ENCODE measurements at places on chromosomes 4 and X. TPM values are rescaled to one million over a fixed set of nuclear protein-coding genes. Genes with fewer than 3 reads are reported as not detected.

- H3K4me1 ChIP-seq: no peaks in the 10 kb centered on the region
- no peaks in the 10 kb centered on the region for H3K36me3 ChIP-seq
- no peak overlapping the region for H3K27ac ChIP-seq
- no peak overlapping the region for H3K4me3 ChIP-seq
- H3K27me3 ChIP-seq: no peaks in the 10 kb centered on the region
These were observed 529.2 kb downstream of the RAPGEF2 start for GRCh38 chr4:159632031-159632430.

- no peak overlapping the region for H3K27ac ChIP-seq
- DNase-seq: no peak
- no peak overlapping the region for H3K4me3 ChIP-seq
- no peaks in the 10 kb centered on the region for H3K27me3 ChIP-seq
- no peaks in the 10 kb centered on the region for H3K4me1 ChIP-seq
- peaks cover 4% of the 10 kb centered on the region for H3K36me3 ChIP-seq
These were observed 92.5 kb downstream of the FBXL5 start for GRCh38 chr4:15562623-15563022.

- peak overlapping the region; percentile 21 for H3K4me3 ChIP-seq
- H3K4me1 ChIP-seq: peaks cover 15% of the 10 kb centered on the region
- no peaks in the 10 kb centered on the region for H3K36me3 ChIP-seq
- no peak overlapping the region for H3K27ac ChIP-seq
- H3K27me3 ChIP-seq: no peaks in the 10 kb centered on the region
These were observed 177.1 kb upstream of the LCORL start for GRCh38 chr4:18198653-18199052.

- no peaks in the 10 kb centered on the region for H3K36me3 ChIP-seq
- DNase-seq: no peak
- no peak overlapping the region for H3K4me3 ChIP-seq
- no peaks in the 10 kb centered on the region for H3K4me1 ChIP-seq
- H3K27ac ChIP-seq: no peak overlapping the region
These were observed 126.8 kb downstream of the RTL3 start for GRCh38 chrX:78532363-78532762.

DNA sequence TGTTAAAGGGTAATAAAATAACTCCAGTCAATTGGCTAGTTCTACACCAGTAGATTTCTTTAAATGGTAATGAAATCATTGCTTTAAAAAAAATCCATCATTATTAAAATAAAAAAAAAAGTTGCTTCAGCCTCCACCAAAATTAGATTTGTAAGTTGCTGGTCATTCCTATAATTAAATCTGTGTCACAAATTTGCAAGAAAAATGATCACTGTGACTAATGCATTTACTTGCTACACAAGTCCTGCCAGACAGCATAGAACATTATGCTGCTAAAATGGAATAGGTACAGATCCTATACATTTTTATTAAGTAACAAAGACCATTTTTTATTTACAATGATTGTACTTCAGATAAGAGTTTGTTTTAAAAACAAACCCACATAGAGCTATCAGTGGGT, 85.8 kb downstream of the SLC10A7 start:
- no peak for DNase-seq
- no peak overlapping the region for H3K27ac ChIP-seq
- no peak overlapping the region for H3K4me3 ChIP-seq
- no peaks in the 10 kb centered on the region for H3K36me3 ChIP-seq

DNA sequence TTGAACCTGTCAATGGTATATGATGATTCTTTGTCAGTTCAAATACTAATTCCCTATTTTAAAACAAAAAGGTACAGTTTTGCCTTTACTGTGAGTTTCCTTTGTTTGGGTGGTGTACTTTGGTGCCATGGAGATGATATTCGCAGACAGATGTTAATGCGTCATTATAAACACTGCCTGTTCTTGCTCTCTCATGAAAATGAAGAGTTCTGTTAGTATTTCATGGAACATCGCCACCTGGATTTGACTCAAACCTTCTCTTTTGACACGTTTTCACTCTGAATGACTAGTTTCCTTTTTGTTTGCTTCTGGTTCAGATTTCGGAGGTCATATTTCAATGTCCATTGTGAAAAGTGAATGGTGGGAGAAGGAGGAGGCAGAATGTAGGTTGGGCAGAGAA, 6.9 kb upstream of the CTSO start:
- no peak for DNase-seq
- H3K27me3 ChIP-seq: no peaks in the 10 kb centered on the region
- H3K4me3 ChIP-seq: no peak overlapping the region
- no peaks in the 10 kb centered on the region for H3K4me1 ChIP-seq

- no peaks in the 10 kb centered on the region for H3K4me1 ChIP-seq
- no peak overlapping the region for H3K27ac ChIP-seq
- H3K4me3 ChIP-seq: no peak overlapping the region
- no peaks in the 10 kb centered on the region for H3K36me3 ChIP-seq
These were observed 165.4 kb upstream of the MAD2L1 start for GRCh38 chr4:120232050-120232449.

- H3K27ac ChIP-seq: no peak overlapping the region
- no peak overlapping the region for H3K4me3 ChIP-seq
- H3K27me3 ChIP-seq: no peaks in the 10 kb centered on the region
- DNase-seq: no peak
These were observed 492.2 kb upstream of the AADAT start for GRCh38 chr4:170581969-170582368.

- no peaks in the 10 kb centered on the region for H3K36me3 ChIP-seq
- no peak overlapping the region for H3K27ac ChIP-seq
- H3K4me3 ChIP-seq: no peak overlapping the region
- H3K27me3 ChIP-seq: no peaks in the 10 kb centered on the region
- DNase-seq: peak; percentile 55
- no peaks in the 10 kb centered on the region for H3K4me1 ChIP-seq
These were observed 18.8 kb downstream of the ATP1B4 start for GRCh38 chrX:120380699-120381098.

- no peak overlapping the region for H3K27ac ChIP-seq
- H3K27me3 ChIP-seq: no peaks in the 10 kb centered on the region
- no peak overlapping the region for H3K4me3 ChIP-seq
- peak; percentile 68 for DNase-seq
- no peaks in the 10 kb centered on the region for H3K4me1 ChIP-seq
These were observed 94.0 kb downstream of the AFAP1 start for GRCh38 chr4:7845493-7846128.

DNA sequence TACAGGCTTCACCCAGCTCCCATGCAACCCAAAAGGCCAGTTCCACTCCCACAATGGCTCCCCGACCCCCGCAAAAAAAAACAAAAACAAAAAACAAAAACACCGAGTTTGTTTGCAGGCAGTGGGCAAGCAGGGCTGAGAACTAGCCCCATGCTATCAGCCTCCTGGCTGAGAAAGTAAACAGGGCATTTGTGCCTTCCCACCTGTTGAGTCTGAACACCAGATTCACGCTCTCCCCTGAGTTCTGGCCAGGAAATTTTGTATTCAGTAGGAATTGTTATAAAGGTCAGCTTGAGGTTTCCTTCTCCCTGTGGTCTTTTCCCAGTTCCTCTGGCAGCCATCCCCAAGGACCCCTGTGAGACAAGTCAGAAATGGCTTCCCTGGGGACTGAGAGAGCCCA, 1066.5 kb downstream of the GLUD2 start:
- H3K27me3 ChIP-seq: no peaks in the 10 kb centered on the region
- no peaks in the 10 kb centered on the region for H3K36me3 ChIP-seq
- H3K27ac ChIP-seq: no peak overlapping the region
- no peaks in the 10 kb centered on the region for H3K4me1 ChIP-seq
- no peak overlapping the region for H3K4me3 ChIP-seq

- H3K4me1 ChIP-seq: no peaks in the 10 kb centered on the region
- no peak for DNase-seq
- H3K36me3 ChIP-seq: no peaks in the 10 kb centered on the region
- H3K27ac ChIP-seq: no peak overlapping the region
These were observed 19.3 kb upstream of the CLNK start for GRCh38 chr4:10703766-10704429.

GRCh38 chrX:17629519-17629918, 107.8 kb upstream of the SCML1 start:
- H3K4me3 ChIP-seq: no peak overlapping the region
- no peak overlapping the region for H3K27ac ChIP-seq
- no peak for DNase-seq
- no peaks in the 10 kb centered on the region for H3K36me3 ChIP-seq
- no peaks in the 10 kb centered on the region for H3K27me3 ChIP-seq
- H3K4me1 ChIP-seq: no peaks in the 10 kb centered on the region

DNA sequence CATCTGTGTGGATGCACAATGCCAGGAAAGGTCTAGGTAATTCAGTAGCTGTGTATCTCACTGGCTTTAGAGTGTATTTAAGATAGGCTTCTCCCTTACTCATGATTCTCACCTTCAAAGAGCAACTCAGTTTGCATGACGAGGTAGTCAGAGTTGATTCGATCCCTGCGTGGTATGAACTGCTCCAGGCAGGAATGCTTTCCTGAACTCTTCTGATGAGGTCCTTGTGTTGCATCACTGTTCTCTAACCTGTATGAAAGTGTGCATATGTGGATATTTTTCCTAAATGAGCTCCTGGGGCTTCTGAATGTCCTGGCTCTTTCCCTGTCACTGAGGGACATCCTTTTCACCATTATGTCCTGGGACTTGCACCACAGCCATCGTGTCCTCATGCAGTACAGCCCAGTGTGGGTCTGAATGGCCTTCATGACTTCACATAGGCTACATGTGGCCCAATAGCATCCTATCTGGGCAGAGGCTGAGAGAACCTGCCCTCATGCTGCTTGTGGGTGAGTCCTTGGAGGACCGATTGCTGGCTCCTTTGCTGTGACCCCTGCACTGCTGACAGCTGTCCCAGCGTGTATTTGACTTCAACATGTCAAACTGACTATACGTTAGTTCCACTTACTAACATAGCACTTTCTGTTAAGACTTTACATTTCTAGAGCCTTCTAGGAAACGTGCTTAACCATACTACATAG, 65.3 kb upstream of the WDR1 start:
- DNase-seq: no peak
- H3K27ac ChIP-seq: no peak overlapping the region
- H3K27me3 ChIP-seq: no peaks in the 10 kb centered on the region
- peaks cover 7% of the 10 kb centered on the region for H3K4me1 ChIP-seq
- no peak overlapping the region for H3K4me3 ChIP-seq

DNA sequence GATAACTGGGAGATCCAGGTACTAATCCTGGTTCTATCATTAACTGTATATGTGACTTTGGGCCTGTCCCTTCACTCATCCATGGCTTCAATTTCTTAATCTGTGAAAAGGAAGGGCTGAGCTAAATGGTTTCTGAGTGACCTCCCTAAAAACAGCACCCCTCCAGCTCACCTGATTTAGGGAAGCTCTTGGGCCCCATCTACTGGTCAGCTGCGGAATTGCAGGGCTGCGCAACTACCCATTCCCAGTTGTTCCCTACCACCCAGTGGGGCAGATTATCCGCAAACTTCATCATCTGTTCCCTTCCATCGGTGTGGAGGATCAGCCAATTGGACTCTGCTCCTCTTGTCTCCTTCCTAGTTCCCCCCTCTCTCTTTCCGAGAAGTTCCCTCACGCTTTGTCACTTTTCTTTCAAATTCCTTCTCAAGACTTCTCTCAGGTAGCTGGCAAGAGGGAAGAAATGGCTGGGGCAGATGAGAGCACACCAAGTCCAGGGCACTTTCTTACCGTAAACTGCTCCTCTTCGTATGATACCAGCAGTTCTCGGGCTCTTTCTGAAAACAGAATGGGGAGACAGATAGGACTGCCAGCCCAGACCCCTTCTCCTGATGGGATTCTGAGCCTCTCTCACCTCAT, 5.8 kb downstream of the LAS1L start:
- DNase-seq: peak; percentile 91
- H3K27me3 ChIP-seq: no peaks in the 10 kb centered on the region
- peaks cover 47% of the 10 kb centered on the region for H3K36me3 ChIP-seq
- no peak overlapping the region for H3K27ac ChIP-seq
- H3K4me1 ChIP-seq: no peaks in the 10 kb centered on the region

- peak; percentile 49 for DNase-seq
- H3K27me3 ChIP-seq: no peaks in the 10 kb centered on the region
- H3K27ac ChIP-seq: no peak overlapping the region
- no peak overlapping the region for H3K4me3 ChIP-seq
- no peaks in the 10 kb centered on the region for H3K4me1 ChIP-seq
These were observed 54.1 kb upstream of the IBSP start for GRCh38 chr4:87745064-87745807.

DNA sequence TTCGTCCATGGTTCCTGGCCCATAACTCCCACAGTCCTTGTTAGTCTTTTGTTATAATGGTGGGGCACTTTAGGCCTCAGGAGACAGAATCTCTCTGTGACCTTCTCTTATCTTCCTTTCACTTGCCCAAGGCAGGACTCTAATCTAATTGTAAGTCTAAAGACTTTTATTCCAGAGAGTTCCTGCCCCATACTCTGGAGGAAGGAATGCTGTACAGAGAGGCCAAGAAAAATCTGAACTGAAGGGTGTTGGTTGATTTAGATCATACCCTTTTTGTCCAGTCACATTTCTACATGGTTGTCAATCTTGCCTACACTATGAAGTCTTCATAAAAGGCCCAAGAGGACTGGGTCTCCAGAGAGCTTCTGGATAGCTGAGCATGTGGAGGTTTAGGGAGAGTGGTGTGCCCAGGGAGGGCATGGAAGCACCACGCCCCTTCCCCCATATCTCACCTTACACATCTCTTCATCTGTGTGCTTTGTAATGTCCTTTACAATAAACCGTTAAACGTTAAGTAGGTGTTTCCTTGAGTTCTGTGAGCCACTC, 84.5 kb downstream of the AFF1 start:
- no peak overlapping the region for H3K27ac ChIP-seq
- no peaks in the 10 kb centered on the region for H3K36me3 ChIP-seq
- peaks cover 45% of the 10 kb centered on the region for H3K4me1 ChIP-seq
- DNase-seq: no peak

- no peaks in the 10 kb centered on the region for H3K4me1 ChIP-seq
- no peaks in the 10 kb centered on the region for H3K36me3 ChIP-seq
- no peaks in the 10 kb centered on the region for H3K27me3 ChIP-seq
- no peak overlapping the region for H3K27ac ChIP-seq
These were observed 245.2 kb upstream of the CENPE start for GRCh38 chr4:103443324-103443723.

- no peak overlapping the region for H3K27ac ChIP-seq
- H3K27me3 ChIP-seq: no peaks in the 10 kb centered on the region
- DNase-seq: no peak
- H3K4me3 ChIP-seq: no peak overlapping the region
These were observed 77.8 kb downstream of the SORBS2 start for GRCh38 chr4:185734214-185734613.

GRCh38 chr4:155773196-155773800, 14.5 kb downstream of the GUCY1B1 start:
- H3K27ac ChIP-seq: no peak overlapping the region
- no peaks in the 10 kb centered on the region for H3K27me3 ChIP-seq
- no peaks in the 10 kb centered on the region for H3K4me1 ChIP-seq
- H3K4me3 ChIP-seq: no peak overlapping the region

Gene ATP10D
- total RNA-seq: 0.36 TPM

Gene FAM13A
- total RNA-seq: 13.6 TPM

Gene PASD1
- not detected for total RNA-seq

Gene CYBB
- not detected for total RNA-seq

Gene SH2D1A
- not detected for total RNA-seq

Gene PROM1
- 49.9 TPM for total RNA-seq

Gene NKX3-2
- 1.6 TPM for total RNA-seq

Gene REPS2
- 4.3 TPM for total RNA-seq

All from endodermal cell (in vitro differentiated cells).